ENCODE measurements at places on chromosomes 16 and 17. TPM values are rescaled to one million over a fixed set of nuclear protein-coding genes. Genes with fewer than 3 reads are reported as not detected.

GRCh38 chr17:66221343-66221742 lies 7.9 kb downstream of the APOH start:
- no peak overlapping the region for H3K27ac ChIP-seq
- no peak for DNase-seq
- peaks cover 15% of the 10 kb centered on the region for H3K4me1 ChIP-seq
- no peaks in the 10 kb centered on the region for H3K36me3 ChIP-seq

Gene TAOK1
- 72.0 TPM for total RNA-seq

GRCh38 chr17:57363580-57363979 lies 107.3 kb downstream of the MSI2 start:
- H3K27me3 ChIP-seq: no peaks in the 10 kb centered on the region
- no peak for DNase-seq
- H3K27ac ChIP-seq: no peak overlapping the region

Gene C1QTNF1
- 8.3 TPM for total RNA-seq

- peak; percentile 15 for DNase-seq
- H3K36me3 ChIP-seq: no peaks in the 10 kb centered on the region
- H3K4me3 ChIP-seq: no peak overlapping the region
- H3K27ac ChIP-seq: no peak overlapping the region
These were observed 11.9 kb downstream of the SBK1 start for GRCh38 chr16:28304214-28304613.

Gene OMG
- not detected for total RNA-seq

DNA sequence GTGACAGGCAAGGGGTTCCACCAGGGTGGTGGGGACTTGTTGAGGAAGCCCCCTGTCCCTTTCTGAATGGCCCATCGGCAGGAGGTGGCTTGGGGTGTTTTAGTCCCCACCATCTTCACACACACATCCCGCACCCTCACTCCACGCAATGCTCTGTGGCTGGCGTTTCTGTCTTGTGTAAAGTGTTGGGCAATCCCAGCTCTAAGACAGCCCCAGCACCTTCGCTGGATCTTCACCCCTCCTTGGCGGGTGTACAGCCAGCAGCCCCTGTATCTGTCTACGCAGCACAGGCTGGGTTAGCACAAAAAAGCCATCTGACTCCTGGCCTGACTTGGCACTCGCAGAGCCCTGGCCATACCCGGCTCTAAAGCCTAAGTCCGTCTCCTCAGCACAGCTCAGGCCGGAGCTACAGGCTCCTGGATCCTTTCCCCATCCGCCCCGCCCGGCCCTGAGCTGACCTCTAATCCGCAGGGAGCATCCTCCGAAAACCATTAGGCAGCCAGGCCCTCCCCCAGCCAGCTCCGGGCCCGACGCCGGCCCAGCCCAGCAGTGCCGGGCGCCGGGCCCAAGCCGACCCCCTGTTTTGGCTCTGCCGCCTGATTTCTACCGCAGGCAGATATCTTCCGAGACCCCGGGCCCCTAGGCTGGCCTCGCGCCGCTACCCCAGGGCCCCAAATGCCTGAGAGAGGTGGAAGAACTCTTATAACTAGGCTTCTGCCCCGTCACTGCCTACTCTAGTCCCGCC lies 42.4 kb upstream of the TAC4 start:
- no peak overlapping the region for H3K4me3 ChIP-seq
- H3K27me3 ChIP-seq: peaks cover 68% of the 10 kb centered on the region
- H3K4me1 ChIP-seq: no peaks in the 10 kb centered on the region

Gene OR1A1
- total RNA-seq: not detected

GRCh38 chr17:61230972-61231820 lies 168.4 kb upstream of the TBX2 start:
- peaks cover 54% of the 10 kb centered on the region for H3K4me1 ChIP-seq
- H3K27me3 ChIP-seq: no peaks in the 10 kb centered on the region
- no peak overlapping the region for H3K4me3 ChIP-seq
- no peak for DNase-seq
- H3K27ac ChIP-seq: no peak overlapping the region

DNA sequence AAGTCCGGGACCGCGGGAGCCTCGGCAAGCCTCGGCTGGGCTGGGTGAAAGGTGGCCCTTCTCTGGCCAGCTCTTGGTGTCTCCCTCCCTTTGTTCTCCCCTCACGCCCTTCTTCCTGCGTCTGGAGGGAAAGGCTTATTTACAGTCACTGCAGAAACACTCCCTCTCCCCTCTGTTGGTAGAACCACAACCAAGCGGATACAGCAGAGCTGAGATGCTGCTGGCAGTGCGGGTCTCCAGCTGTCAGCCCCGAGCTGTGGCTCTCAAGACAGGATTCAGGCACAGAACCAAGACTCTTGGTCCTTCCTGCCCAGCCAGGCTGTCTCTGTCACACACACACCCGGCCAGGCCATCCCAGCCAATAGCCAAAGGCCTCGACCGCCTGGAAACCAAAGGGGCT lies 133.3 kb downstream of the ENGASE start:
- no peak overlapping the region for H3K4me3 ChIP-seq
- H3K27ac ChIP-seq: no peak overlapping the region
- peaks cover 36% of the 10 kb centered on the region for H3K27me3 ChIP-seq
- no peak for DNase-seq

Gene EFNB3
- total RNA-seq: 0.30 TPM

DNA sequence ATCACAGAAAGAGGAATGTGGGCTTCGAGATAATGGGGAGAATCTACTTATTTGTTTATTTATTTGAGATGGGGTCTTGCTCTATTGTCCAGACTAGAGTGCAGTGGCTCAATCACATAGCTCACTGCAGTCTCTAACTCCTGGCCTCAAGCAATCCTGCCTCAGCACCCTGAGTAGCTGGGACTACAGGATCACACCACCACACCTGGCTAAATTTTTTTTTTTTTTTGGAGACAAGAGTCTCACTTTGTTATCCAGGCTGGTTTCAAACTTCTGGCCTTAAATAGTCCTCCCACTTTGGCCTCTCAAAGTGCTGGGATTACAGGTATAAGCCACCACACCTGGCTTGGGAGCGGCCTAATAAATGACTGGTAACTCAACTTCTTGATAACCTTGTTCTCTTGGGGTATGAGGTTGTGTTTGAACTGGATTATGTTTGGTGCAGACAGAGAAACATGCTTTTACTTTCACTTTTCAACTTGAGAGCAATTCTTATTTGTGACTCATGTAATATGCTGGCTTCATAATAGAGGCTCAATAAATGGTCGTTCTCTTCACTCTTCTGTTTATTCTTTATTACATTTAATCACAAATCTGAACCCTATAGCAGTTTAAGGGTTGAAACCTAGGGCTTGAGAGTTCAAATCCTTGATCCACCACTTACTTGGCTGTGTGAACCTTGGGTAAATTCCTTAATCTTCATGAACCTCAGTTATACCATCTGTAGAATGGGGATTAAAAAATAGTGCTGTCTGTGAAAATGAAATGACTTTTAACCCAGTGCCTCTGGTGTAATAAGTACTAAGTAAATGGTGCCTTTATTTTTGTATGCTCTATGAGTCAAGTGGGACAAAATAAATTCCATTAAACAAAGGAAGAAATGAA lies 129.1 kb upstream of the HS3ST2 start:
- H3K27ac ChIP-seq: peak overlapping the region; percentile 42
- H3K4me3 ChIP-seq: peak overlapping the region; percentile 31
- peaks cover 4% of the 10 kb centered on the region for H3K36me3 ChIP-seq
- peaks cover 21% of the 10 kb centered on the region for H3K4me1 ChIP-seq
- H3K27me3 ChIP-seq: peaks cover 5% of the 10 kb centered on the region
- DNase-seq: no peak

GRCh38 chr17:28508211-28508724 lies 2.1 kb downstream of the FOXN1 start:
- H3K27ac ChIP-seq: no peak overlapping the region
- no peak overlapping the region for H3K4me3 ChIP-seq
- peaks cover 45% of the 10 kb centered on the region for H3K27me3 ChIP-seq
- no peaks in the 10 kb centered on the region for H3K4me1 ChIP-seq
- H3K36me3 ChIP-seq: no peaks in the 10 kb centered on the region

DNA sequence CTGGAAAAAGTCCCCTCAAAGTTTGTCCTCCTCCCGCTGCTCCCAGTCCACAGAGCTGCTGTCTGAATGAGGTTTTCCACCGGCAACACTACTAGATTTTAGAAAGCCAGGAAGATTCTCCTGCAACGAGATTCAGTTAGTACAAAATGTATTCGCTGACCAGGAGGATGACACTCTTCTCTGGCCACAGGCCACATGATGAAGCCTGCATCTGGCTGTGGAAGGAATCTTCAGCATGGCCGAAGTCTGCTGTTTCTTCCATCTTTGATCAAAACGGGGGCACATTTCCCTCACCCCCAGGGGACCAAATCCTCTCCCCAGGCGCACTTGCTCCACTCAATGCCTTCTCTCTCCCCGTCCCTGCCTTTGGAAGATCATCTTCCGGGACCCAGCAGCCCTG lies 215.8 kb upstream of the NLRP1 start:
- H3K27ac ChIP-seq: no peak overlapping the region
- H3K36me3 ChIP-seq: no peaks in the 10 kb centered on the region
- no peak overlapping the region for H3K4me3 ChIP-seq
- H3K27me3 ChIP-seq: peaks cover 38% of the 10 kb centered on the region

DNA sequence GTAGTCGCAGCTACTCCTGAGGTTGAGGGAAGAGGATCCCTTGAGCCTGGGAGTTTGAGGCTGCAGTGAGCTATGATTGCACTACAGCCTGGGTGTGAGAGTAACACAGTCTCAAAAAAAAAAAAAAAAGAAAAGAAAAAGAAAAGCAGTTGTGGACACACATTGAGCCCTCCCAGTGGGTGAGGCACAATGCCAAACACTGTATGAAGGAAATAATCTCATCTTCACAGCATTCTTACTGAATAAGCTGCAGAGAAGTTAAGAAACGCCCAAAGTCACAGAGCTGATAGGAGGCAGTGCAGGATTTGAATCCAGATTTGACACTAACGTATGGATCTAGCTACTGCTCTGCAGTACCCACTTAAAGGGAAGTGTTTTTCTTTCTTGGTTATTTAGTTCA lies 5.9 kb upstream of the LYZL6 start:
- H3K36me3 ChIP-seq: no peaks in the 10 kb centered on the region
- H3K4me1 ChIP-seq: peaks cover under 1% of the 10 kb centered on the region
- H3K27me3 ChIP-seq: peaks cover 6% of the 10 kb centered on the region
- DNase-seq: no peak
- no peak overlapping the region for H3K27ac ChIP-seq

Gene MT1A
- total RNA-seq: not detected

DNA sequence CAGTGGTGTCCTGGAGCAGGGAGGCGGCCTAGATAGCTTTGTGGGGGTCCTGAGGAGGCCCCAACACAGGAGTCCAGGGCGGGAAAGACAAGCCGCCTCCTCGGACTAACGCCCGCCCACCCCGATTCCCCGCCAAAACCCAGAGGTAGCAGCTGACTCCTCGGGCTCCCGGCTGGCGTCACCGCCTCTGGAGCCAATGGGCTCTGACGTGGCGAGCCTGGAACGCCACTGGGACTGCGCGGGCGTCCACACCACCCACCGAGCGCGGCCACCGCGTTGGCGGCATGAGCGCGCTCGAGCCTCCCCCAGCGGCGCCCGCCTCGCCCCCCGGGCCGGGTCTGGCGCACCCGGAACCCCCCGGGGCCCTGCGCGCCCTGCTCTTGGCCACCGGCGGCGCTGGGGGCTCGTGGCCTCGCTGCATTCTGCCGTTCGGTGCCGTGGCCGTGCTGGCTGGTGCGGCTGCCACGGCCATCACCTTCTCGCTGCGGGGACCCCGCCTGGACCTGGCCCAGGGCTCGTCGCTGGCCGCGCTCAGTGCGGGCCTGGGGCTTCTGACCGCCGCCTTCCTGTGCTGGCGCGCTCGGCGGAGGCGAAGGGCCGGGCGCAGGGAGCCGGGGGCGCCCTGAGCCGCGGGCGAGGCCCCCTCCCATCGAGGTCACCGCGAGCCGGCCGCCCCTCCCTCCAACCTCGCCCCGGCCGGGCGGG lies 3.4 kb upstream of the NTN3 start:
- H3K4me3 ChIP-seq: peak overlapping the region; percentile 71
- H3K36me3 ChIP-seq: no peaks in the 10 kb centered on the region
- DNase-seq: peak; percentile 46

DNA sequence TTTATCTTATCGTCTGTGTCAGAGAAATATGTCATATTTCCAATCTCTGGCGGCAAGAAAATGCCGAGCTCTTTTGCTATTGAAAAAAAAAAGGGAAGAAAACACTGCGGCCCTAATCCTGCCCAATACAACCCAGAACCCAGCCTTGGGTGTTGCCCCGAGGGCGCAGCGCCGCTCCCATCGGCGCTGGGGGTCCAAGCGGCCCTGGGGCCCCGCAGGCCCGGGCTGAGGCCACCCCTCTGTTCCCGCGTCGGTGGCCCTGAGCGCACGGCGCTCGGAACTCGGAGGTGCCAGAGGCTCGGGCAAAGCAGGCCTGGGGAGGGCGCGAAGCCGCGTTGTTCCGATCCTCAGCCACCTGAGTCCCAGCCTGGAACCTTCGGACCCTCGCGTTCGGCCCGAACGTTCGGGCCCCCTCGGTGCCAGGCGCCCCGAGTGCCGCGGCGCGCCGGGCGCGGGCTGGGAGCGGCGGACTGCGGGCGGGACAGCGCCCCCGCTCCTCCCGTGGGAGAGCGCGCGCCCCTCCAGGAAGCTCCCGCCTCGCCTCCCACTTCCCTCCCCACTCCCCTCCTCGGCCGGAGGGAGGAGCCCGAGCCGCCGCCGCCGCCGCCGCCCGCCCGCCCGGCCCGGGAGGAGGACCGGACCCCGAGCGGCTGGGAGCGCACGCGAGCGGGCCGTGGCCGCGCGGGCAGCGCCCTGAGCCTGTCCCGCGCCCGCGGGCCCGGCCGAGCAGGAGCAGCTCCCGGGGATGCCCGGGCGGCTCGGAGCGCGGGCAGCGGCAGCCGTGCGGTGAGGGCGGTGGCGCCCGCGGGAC lies at the start of gene CPNE2:
CPNE2 (plus strand) TSS at position 609 of the 811 bp plus-strand sequence. CDS start 18,160 bp downstream, outside the sequence.
- peaks cover 12% of the 10 kb centered on the region for H3K4me1 ChIP-seq
- H3K27me3 ChIP-seq: peaks cover 4% of the 10 kb centered on the region
- H3K36me3 ChIP-seq: no peaks in the 10 kb centered on the region
- peak within 1 kb of the TSS; percentile 87 for H3K4me3 ChIP-seq
- peak within 1 kb of the TSS; percentile 67 for H3K27ac ChIP-seq

Gene CCL8
- not detected for total RNA-seq

DNA sequence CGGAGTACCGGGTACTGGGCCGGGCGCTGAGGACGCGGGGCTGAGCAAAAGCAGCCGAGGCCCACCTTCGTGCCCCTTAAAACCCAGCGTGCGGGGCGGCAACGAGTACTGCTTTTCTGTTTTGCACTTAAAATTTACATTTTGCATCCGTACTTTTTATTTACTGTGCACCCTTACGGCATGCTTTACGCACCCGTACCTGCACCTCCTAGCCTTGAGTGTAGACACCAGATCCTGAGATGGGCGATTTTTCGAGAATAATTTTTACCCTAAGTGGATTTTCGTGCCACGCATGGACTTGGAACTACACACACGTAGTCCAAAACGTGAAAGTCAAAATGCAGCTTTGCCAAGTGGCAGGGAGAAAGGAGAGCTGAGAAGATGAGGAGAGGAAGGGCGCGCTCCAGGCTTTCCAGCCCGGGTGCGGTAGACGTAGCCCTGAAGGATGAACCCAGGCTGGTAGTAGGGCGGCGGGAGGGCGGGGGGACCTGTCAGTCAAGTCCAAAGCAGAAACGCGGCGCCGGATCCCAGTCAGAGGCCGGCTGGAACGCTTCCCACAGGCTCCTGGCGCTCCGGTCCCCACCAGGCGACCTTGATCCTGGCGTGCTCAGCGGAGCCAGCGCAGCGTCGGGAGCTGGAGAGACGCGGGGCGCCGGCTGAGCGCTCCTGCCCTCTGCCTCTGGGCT lies 1.2 kb upstream of the CBLN1 start:
- H3K27me3 ChIP-seq: peaks cover 3% of the 10 kb centered on the region
- H3K4me1 ChIP-seq: no peaks in the 10 kb centered on the region
- no peak for DNase-seq
- no peaks in the 10 kb centered on the region for H3K36me3 ChIP-seq
- H3K27ac ChIP-seq: no peak overlapping the region

Data from HFFc6 (cell line).